Small intestine (tissue), 16 donors: ENCODE measurements at places on chromosomes 3 and 15. TPM values are rescaled to one million over a fixed set of nuclear protein-coding genes. Genes with fewer than 3 reads are reported as not detected.

DNA sequence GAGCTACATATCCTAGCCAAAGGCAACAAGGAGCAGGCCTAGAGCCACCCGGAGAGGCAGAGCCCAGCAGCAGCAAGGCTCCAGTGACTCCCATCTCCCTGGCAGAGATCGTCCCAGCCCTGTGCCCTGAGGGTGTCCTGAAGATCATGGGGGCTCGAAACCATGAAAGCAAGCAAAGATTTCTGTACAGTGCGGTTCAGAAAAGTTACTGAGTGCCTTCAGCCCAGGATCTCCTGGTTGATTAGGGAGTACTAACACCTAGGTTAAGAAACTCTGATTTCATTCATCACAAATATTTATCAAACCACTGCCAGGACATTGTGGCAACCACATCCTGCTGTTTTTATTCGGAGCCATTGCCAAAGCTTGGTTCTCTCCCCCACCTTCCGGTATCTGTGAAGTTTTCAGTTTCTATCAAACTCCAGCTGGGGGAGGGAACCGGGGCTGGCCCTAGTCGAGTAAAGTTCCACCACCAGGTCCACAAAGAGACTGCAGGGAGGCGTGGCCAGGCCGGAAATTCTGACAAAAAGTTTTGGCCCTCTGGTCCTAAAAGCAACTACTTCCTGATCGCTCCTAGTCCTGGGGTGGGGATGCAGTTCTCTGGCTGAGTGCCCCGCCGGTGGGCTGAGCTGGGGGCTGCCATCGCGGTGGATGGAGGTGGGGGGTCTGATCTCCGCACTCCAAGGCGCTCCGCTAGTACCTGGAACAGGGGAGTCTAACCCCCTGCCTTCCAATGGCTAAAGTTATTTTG, 1.2 kb downstream of the RAB43 start:
- H3K4me3 ChIP-seq = peak overlapping the region; percentile 72
- H3K27me3 ChIP-seq = no peaks in the 10 kb centered on the region
- DNase-seq = peak; percentile 91
- H3K27ac ChIP-seq = peak overlapping the region; percentile 82
- peaks cover 6% of the 10 kb centered on the region for H3K36me3 ChIP-seq

- H3K4me3 ChIP-seq = no peak overlapping the region
- no peak for DNase-seq
- peaks cover 10% of the 10 kb centered on the region for H3K4me1 ChIP-seq
Measured at GRCh38 chr3:123760817-123761216, 123.3 kb downstream of the MYLK start.

GRCh38 chr15:67031331-67031730, 34.1 kb upstream of the SMAD3 start:
- peaks cover 2% of the 10 kb centered on the region for H3K4me1 ChIP-seq
- no peaks in the 10 kb centered on the region for H3K36me3 ChIP-seq
- no peak overlapping the region for H3K4me3 ChIP-seq
- H3K27ac ChIP-seq = no peak overlapping the region

- H3K4me3 ChIP-seq = no peak overlapping the region
- H3K4me1 ChIP-seq = no peaks in the 10 kb centered on the region
- H3K27ac ChIP-seq = no peak overlapping the region
- H3K27me3 ChIP-seq = no peaks in the 10 kb centered on the region
- DNase-seq = no peak
- no peaks in the 10 kb centered on the region for H3K36me3 ChIP-seq
Measured at GRCh38 chr3:153749070-153749610, 372.1 kb upstream of the ARHGEF26 start.

GRCh38 chr3:186171521-186171920, 62.6 kb upstream of the ETV5 start:
- no peaks in the 10 kb centered on the region for H3K27me3 ChIP-seq
- H3K4me1 ChIP-seq = no peaks in the 10 kb centered on the region
- DNase-seq = no peak
- H3K27ac ChIP-seq = no peak overlapping the region

PLSCR5 gene
- polyA plus RNA-seq = not detected

GRCh38 chr3:69231929-69232440, 109.6 kb upstream of the LMOD3 start:
- H3K27me3 ChIP-seq = no peaks in the 10 kb centered on the region
- peak; percentile 12 for DNase-seq
- no peak overlapping the region for H3K27ac ChIP-seq
- H3K4me3 ChIP-seq = no peak overlapping the region
- peaks cover 11% of the 10 kb centered on the region for H3K36me3 ChIP-seq

- H3K27me3 ChIP-seq = no peaks in the 10 kb centered on the region
- no peak for DNase-seq
- H3K4me3 ChIP-seq = no peak overlapping the region
- no peaks in the 10 kb centered on the region for H3K36me3 ChIP-seq
Measured at GRCh38 chr3:27340534-27340933, 28.6 kb downstream of the NEK10 start.

EFHB gene
- 0.27 TPM for polyA plus RNA-seq

- no peak overlapping the region for H3K27ac ChIP-seq
- H3K36me3 ChIP-seq = no peaks in the 10 kb centered on the region
- no peak overlapping the region for H3K4me3 ChIP-seq
- H3K4me1 ChIP-seq = no peaks in the 10 kb centered on the region
- no peaks in the 10 kb centered on the region for H3K27me3 ChIP-seq
Measured at GRCh38 chr3:110680450-110680849, 391.2 kb upstream of the NECTIN3 start.

DNA sequence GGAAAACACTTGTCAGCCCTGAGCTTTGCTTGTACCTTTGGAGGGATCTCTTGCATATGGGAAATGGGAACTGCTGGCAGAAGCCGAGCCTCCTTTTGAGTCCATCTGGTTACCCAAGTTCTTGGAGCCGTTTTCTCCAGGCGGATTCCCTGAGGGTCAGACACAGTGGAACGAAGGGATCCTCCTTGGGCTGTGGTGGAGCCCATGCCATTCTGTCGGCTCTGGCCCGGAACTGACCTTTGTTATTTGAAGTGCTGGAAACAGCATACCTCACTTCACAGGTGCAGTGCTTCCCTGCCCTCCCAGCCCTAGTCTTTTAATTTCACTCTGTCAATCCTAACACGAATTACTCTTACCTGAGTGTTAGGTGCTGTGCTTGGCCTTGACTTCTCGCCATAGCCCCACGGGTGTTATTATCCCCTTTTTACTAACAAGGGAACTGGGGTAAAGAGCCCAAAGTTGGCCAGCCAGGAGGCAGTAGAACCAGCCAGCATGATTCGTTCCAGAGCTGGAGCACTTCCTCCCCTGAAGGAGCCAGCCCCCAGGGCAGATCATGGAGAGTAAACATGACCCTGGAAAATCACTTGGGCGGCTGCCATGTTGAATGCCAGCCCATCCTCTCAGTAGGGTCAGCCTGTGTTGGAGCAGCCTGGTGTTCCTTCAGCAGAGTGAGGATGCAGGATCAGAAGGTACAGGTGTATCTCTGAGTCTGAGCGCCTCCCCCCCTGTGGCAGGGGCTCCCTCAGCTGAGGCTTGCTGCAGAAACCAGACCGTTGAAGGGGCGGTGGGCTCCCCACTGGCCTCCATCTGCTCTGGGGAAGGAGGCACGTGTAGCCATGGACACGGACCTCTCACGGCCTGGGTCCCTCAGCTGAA, 143.2 kb downstream of the DNAJB8 start:
- peak; percentile 55 for DNase-seq
- no peak overlapping the region for H3K4me3 ChIP-seq
- H3K4me1 ChIP-seq = no peaks in the 10 kb centered on the region
- H3K36me3 ChIP-seq = peaks cover 50% of the 10 kb centered on the region
- H3K27me3 ChIP-seq = no peaks in the 10 kb centered on the region

GRCh38 chr3:53862241-53862640, 15.9 kb downstream of the IL17RB start:
- H3K4me3 ChIP-seq = no peak overlapping the region
- peaks cover 41% of the 10 kb centered on the region for H3K36me3 ChIP-seq
- H3K4me1 ChIP-seq = no peaks in the 10 kb centered on the region
- H3K27ac ChIP-seq = no peak overlapping the region
- no peak for DNase-seq
- H3K27me3 ChIP-seq = no peaks in the 10 kb centered on the region

SLC22A14 gene
- 0.09 TPM for polyA plus RNA-seq

DNA sequence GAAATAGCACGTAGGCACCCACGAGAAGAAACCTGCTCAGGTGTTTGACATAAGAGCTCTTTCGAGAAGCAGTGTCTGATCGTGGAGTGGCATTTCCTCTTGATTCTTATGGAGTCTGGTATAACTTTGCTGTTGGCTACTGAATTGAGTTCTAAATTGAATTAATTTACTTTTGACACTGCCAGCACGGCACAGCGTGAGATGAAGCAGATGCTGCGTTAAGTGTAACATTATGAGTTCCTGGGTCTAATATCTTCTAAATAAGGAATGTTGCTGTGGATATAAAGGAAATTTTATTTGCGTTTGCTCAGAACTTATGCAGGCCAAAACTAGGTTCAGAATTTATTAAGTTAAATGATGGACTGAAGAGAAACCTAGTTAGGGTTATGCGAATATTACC, 919.9 kb downstream of the TUSC7 start:
- no peak for DNase-seq
- no peak overlapping the region for H3K4me3 ChIP-seq
- no peaks in the 10 kb centered on the region for H3K36me3 ChIP-seq
- peaks cover 5% of the 10 kb centered on the region for H3K4me1 ChIP-seq
- no peaks in the 10 kb centered on the region for H3K27me3 ChIP-seq

GRCh38 chr15:93210995-93211394, 122.0 kb upstream of the RGMA start:
- no peaks in the 10 kb centered on the region for H3K36me3 ChIP-seq
- no peak overlapping the region for H3K27ac ChIP-seq
- no peak overlapping the region for H3K4me3 ChIP-seq
- no peaks in the 10 kb centered on the region for H3K27me3 ChIP-seq
- H3K4me1 ChIP-seq = no peaks in the 10 kb centered on the region

GRCh38 chr3:57164657-57165573, at the start of gene IL17RD:
TSS of gene IL17RD (minus strand) at chr3:57165353. CDS start at chr3:57165286, 67 bp downstream.
- H3K27me3 ChIP-seq = peaks cover 7% of the 10 kb centered on the region
- peak; percentile 83 for DNase-seq
- no peak within 1 kb of the TSS for H3K27ac ChIP-seq
- H3K4me3 ChIP-seq = peak within 1 kb of the TSS; percentile 52

DNA sequence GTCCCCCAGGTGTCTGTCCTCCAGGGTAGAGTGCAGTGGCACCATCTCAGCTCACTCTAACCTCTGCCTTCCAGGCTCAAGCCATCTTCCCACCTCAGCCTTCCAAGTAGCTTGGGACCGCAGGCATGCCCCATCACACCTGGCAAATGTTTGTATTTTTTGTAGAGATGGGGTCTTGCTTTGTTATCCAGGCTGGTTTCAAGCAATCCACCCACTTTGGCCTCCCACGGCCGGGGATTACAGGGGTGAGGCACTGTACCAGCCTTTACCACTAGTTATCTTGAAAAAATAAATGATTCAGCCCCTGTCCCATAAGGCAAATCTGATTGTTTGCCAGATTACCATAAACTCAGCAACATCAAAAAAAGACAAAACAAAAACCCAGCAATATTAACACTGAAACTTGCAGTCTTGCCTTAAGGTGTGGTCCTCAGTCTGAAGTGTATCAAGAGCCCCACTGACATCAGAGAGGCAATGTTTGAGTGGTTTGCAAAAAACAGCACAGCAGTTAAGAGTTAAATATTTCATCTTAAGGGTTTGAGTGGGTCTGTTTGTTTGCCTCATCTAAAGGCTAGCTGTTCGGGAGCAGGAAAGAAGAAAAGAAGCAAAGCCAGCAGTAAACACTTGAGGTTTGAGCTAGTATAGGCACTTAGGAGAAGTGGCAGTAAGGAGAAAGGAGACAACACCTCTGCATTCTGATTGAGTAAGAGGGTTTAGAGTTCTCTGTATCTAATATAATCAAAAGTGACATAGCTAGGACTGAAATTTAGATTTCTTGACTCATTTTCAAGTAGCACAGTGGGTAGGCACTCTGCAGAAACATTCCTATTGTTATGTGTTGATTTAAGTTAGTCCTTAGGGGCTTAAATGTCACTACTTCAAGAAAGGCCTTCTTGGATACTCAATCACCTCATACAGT, 26.3 kb upstream of the EDEM1 start:
- DNase-seq = no peak
- H3K27me3 ChIP-seq = no peaks in the 10 kb centered on the region
- peaks cover 5% of the 10 kb centered on the region for H3K4me1 ChIP-seq
- peaks cover 3% of the 10 kb centered on the region for H3K36me3 ChIP-seq
- no peak overlapping the region for H3K27ac ChIP-seq

DNA sequence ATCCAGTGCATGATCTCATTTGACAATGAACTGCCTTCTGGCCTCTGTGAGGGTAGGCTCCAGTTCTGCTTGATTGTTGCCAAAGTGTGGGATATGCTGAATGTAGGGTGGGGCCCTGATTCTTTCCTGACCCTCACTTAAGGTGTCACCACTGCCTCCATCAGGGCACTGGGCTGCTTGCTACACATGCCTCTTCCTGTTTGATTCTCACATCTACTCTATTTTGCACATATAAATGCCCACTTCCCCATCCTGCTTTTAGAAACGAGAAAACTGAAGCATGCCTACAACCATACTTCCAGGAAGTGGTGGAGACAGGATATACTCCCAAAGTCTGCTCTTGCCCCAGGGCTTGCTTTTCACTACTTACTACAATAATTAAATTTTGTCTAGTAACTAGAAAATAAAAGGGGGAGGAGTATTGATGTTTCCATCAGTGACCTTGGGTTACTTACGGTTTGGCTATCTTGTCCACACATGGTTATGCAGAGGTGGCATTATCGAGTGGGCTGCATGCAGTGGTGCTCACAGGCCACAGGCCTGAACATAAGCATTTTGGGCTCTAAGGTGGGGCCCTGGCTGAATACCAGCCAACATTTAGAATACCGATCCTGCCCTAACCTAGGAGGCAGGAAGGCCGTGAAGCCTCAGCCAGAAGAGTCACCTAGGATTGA, 6.7 kb downstream of the ZDHHC3 start:
- no peak for DNase-seq
- peaks cover 11% of the 10 kb centered on the region for H3K36me3 ChIP-seq
- H3K4me1 ChIP-seq = peaks cover 22% of the 10 kb centered on the region
- H3K4me3 ChIP-seq = no peak overlapping the region
- H3K27ac ChIP-seq = no peak overlapping the region
- H3K27me3 ChIP-seq = no peaks in the 10 kb centered on the region

TRA2B gene
- polyA plus RNA-seq = 87.1 TPM

TRPM1 gene
- polyA plus RNA-seq = not detected

GRCh38 chr15:28002867-28003266, 96.2 kb downstream of the OCA2 start:
- H3K27ac ChIP-seq = no peak overlapping the region
- H3K4me3 ChIP-seq = no peak overlapping the region
- DNase-seq = no peak
- no peaks in the 10 kb centered on the region for H3K36me3 ChIP-seq
- no peaks in the 10 kb centered on the region for H3K4me1 ChIP-seq
- no peaks in the 10 kb centered on the region for H3K27me3 ChIP-seq

- peak; percentile 37 for DNase-seq
- H3K4me3 ChIP-seq = peak within 1 kb of the TSS; percentile 41
- H3K36me3 ChIP-seq = no peaks in the 10 kb centered on the region
- no peaks in the 10 kb centered on the region for H3K27me3 ChIP-seq
Measured at GRCh38 chr15:65067645-65068402, at the start of gene RASL12. TSS of gene RASL12 (minus strand) at chr15:65067991. CDS start at chr15:65067835, 156 bp downstream.

P2RY1 gene
- 19.9 TPM for polyA plus RNA-seq

TM4SF1 gene
- polyA plus RNA-seq = 3.1 TPM

GRCh38 chr3:46884929-46885328, 7.4 kb downstream of the PTH1R start:
- no peaks in the 10 kb centered on the region for H3K4me1 ChIP-seq
- DNase-seq = no peak

GRCh38 chr3:53725387-53725995, 120.7 kb downstream of the CHDH start:
- no peaks in the 10 kb centered on the region for H3K4me1 ChIP-seq
- no peak for DNase-seq
- no peak overlapping the region for H3K27ac ChIP-seq
- no peaks in the 10 kb centered on the region for H3K27me3 ChIP-seq
- no peak overlapping the region for H3K4me3 ChIP-seq

BTBD1 gene
- polyA plus RNA-seq = 35.9 TPM

GPR176 gene
- polyA plus RNA-seq = 0.87 TPM
